GOT3 (cell line): ENCODE measurements at places on chromosomes 6 and 20.

DNA sequence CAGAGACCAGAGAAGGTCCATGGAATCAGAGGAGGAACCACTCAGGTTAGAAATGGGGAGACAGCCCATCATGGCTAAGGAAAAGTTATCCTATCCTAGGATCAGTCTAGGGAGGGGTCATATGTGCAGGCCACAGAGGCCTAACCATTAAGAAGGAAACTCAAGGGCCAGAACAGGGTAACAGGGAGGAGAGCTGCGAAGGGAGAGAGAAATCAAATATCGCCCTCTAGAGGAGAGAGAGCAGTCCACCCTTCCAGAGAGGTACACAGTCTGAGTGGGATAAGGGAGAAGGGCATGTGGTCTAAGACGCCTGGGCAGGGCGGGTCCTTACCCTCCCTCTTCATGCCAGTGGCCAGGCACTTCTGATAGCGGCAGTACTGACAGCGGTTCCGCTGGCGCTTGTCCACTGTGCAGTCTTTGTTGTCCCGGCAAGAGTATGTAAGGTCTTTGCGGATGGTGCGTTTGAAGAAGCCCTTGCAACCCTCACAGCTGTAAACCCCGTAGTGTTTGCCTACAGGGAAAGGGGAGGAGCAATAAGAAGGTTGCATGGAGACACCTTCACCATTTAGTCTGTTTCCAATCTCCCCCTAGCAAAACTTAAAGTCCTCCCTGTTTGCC lies 2.9 kb downstream of the RXRB start:
- DNase-seq = no peak

- DNase-seq = no peak
These were observed 51.6 kb downstream of the EYA2 start for GRCh38 chr20:46946181-46946624.

DNA sequence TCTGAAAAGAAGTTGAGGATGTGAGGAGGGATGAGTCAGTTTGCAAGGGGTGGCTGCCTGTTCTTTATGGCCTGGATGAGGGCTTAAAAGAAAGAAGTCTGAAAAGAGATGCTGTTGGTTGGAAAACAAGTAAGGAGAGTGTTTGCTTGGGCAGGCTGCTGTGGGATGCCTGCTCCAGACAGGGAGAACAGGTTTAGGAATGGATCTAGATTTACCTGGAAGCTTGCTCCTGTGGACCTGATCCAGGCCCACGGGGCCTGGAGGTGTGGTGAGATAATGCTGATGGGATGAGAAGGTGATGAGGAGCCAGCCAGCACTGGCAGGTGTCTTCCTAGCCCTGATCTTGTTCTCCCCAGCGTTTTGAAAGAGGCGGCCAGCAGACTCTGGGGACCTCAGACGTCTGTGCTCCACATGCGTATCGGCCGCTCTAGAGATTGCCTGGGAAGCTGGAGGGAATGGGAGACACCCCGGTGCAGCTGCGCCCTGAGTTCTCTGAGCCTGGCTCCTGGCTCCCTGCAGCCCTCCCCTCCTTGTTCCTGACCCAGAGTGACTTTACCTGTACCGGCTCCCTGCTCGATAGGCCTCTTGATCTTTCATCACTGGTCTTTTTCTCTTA lies 331.3 kb downstream of the ZFAND3 start:
- no peak for DNase-seq

DNA sequence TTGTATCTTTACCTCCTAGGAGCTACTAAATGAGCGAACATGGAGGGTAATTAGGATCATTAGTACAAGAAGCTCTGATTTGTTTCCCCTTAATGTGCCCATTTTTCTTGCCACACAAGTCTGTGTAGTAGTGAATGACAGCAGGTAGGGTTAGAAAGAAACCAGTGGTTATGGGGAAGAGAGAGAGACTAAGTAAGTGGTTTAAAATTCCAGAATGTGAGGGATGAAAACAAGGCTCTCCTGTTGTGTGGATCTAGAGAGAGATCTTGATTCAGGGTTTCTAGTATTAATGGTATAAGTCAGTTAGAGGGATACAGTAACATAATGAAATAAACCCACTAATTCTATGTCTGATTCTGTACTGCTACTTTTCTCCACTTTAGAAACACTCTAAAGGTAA lies 22.7 kb downstream of the STXBP5 start:
- no peak for DNase-seq

DNA sequence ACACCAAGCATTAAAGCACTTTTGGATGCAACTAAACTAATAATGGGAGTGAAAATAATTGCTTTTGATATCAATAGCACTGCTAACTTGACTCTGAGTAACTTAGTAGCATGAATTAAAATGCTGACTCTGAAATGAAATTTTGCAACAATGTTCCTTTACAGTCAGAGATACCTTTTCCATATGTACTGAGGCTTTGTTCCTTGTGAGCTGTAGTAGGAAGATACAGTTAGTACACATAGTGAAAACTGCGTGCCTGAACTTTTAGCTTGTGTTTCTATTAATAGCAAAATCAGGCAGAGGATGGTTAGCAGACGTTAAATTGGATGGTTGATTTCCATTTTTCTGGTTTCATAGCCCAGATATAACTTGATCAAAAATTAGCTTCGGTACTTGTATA lies 18.6 kb downstream of the ADGRG6 start:
- no peak for DNase-seq

DNA sequence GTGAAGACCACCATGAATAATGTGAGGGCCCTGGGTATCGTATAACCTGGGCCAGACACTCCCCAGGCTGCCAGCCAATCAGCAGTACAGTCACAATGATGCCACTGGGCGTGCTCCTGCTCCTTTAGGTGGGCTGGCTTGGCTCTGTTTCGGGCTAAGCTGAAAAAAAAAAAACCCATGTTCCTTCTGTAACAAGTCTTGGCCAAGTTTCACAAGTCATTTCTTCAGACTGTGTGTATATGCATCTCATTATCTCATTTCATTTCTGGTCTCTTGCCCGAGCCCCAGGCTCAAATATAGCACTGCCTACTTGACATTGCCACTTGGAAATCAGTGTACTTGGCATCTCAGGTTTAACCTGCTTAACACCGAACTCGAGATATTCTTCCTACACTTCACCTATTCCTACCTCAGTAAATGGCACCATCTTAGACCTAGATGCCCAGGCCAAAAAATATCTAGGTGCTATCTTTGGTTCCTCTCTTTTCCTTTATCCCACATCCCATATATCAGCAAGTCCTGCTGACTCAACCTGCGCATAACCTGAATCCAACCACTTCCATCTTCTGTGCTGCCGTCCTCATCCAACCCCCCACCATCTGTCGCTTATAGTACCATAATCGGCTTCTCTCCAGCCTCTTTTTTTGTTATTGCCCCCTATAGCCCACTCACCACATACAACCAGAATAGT lies 1.8 kb downstream of the UQCC2 start:
- no peak for DNase-seq

DNA sequence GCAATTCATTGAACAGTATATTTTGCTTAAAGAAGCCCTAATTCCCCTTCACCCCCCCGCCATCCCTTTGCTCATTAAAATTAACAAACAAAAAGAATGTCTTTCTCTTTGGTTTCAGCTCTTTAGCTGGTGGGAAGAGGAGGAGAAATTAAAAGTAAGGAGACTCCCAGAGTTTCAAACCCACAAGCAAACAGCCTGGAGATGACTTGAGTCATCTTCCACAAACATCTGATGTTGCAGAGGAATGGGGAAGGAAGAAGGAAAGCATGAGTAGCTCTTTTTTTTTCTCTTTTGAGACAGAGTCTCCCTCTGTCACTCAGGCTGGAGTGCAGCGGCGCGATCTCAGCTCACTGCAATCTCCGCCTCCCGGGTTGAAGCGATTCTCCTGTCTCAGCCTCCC lies 189.6 kb downstream of the ADAT2 start:
- DNase-seq = no peak

DNA sequence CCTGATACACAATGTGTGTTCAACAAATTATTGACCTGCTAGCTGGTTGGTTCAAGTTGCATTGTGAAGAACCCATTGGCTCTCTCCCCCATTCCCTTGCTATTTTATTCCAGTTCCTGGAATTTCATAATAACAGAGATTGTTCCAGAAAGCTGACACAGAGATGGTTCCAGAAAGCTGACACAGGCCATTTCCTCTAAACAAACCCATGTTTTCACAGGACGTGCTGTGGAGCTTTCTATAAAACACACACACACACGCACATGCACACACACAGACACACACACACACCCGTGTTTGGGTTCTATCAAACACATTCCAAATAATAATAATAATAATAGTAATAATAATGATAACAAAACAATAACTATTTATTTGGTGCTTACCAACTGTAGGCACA lies 259.1 kb downstream of the CLIC5 start:
- DNase-seq = no peak
